ENCODE measurements at places on chromosomes 11 and 22. TPM values are rescaled to one million over a fixed set of nuclear protein-coding genes. Genes with fewer than 3 reads are reported as not detected.

DNA sequence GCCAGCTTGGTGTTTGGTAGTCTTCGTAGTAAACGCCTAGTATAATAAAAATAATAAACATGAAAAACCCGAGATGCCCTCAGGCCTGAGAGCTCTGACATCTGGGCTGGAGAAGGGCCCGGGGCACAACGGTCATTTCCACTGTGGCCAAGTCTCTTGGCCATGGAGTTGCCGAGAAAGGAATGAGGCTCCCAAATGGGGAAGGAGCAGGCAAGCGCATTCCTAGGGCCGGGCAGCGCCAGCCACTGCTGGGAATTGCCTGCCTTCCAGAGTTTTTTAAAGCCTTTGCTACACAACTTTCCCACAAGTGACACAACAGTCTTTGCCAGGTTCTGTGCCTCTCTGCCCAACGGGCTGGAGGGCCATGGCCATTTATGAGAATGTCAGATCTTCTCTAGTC lies 103.4 kb downstream of the NAV2 start:
- DNase-seq: no peak

DNA sequence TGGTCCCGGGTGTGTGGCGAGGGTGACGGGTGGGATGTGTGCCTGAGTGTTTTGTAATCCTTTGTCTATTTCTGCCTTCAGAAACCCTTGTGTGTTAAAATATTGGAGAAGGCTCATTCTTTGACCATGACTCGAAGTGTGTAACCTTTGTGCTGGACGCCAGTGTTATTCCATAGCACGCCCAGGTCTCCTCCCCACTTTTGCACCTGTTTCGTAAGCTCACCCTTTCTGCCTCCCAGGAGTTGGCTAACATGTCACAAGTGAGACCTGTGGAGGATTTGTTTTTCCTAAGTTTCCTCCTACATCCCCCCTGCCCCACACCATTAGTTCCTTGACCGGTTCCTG lies 382 bp downstream of the C11orf54 start:
- no peak for DNase-seq

Gene NXPE1
- not detected for total RNA-seq

DNA sequence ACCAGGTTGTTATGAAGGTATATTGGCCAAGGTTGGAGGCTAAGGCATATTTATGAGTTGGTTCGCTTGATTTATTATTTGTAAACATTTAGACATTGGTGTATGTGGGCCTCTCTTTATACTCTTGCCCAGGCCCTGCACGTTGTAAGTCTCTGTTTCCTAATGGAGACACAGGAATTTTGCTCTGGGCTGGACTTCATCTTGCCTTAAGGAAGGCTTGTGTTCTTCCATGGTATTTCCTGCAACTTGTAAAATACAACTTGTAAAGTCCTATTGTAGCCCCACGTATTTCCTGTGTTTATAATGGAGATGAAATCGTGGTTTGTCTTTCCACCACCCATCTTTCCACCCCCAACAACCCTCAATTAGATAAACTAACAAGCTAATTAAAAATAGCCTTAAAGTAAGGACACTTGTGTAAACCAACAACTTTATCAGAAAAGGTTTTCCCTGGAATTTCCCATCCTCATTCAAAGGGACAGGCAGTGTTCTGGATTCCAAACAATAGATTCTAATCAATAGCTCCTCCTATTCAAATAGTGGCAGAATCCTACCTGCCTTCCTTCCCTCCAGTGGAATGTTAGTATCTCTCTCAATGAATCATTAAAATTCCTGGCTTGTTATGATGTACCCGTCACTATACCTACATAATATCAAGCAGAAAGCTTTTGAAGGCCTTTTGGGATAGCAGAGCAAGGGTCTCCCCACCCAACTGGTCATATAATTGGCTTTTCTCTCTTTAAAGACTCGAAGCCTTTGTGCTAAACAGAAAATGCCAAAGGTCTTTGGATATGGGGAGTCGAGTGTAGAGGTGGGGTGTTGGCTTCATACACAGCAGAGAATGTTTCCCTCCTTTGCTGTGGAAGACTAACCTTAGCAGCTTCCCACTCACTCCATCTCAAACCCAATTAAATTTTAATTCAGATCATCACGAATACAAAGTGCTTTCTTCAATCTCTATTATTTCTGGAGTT lies 77.1 kb downstream of the UBASH3B start:
- no peak for DNase-seq
